ENCODE measurements at places on chromosomes 6 and 20.

- no peak for DNase-seq
These were observed 34.7 kb downstream of the KIF25 start for GRCh38 chr6:168032005-168032760.

- DNase-seq, result no peak
These were observed 69.8 kb downstream of the BTBD3 start for GRCh38 chr20:11987526-11987925.

DNA sequence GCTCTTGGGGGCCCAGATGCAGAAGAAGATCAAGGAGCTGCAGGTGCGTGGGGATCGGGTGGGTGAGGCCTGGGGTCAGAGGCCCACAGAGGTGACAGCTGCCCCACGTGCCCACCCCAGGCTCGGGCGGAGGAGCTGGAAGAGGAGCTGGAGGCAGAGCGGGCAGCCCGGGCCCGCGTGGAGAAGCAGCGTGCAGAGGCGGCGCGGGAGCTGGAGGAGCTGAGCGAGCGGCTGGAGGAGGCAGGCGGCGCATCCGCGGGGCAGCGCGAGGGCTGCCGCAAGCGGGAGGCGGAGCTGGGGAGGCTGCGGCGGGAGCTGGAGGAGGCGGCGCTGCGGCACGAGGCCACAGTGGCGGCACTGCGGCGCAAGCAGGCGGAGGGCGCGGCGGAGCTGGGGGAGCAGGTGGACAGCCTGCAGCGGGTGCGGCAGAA is 41.5 kb downstream of the MYH7B start:
- DNase-seq, result no peak

DNA sequence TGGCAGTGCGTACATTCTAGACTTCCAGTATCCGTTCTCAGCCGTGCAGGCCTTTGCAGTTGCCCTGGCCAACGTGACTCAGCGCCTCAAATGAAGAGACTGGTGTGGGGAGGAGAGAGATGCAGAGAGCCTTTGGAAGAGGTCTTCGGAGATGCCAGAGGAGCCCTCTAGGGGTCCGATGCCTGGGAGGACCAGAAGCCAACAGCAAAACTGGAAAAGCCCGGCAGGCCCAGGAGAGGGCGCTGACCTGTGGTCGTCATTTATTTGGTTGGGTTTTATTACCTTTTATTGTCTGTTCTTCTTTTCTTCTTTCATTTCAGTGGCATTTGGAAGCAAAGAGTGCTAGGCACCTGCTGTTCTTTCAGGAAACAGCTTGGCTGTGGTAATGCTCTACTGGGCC is 53.3 kb upstream of the TMEM181 start:
- DNase-seq, result no peak

DNA sequence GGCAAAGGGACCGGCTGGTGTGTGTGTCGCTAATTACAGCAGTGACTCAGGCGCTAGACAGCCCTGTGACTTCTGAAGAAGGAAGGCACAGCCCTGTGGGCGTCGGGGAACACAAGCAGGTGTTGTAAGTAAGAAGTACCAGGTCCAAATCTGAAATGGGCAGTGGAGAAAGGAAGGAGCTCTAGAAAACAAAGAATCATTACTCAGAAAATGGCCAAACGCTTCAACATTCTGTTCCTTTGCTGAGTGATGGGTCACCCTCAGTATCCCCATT is 106.8 kb downstream of the PXDC1 start:
- DNase-seq, result peak; percentile 9

DNA sequence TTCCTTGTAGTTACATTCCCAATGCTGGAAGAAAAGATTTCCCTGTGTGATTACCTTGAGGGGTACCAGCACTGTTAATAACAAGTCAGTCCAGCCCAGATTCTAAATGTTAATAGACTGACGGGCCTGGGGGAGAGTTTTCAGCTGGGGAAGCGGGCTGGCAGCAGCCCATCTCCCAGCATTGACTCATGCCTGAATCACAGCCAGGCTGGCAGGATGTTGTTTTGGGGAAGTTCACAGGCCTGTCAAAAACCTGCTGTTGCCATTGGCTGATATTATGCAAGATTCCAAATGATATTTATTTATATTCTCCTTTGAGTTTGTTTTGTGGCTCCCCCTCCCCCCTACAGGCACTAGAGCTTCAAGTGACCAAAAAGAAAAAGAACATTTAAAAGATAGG is 213.9 kb upstream of the CNR1 start:
- no peak for DNase-seq

GRCh38 chr20:62554214-62554897 is 78.6 kb upstream of the GATA5 start:
- DNase-seq, result no peak

DNA sequence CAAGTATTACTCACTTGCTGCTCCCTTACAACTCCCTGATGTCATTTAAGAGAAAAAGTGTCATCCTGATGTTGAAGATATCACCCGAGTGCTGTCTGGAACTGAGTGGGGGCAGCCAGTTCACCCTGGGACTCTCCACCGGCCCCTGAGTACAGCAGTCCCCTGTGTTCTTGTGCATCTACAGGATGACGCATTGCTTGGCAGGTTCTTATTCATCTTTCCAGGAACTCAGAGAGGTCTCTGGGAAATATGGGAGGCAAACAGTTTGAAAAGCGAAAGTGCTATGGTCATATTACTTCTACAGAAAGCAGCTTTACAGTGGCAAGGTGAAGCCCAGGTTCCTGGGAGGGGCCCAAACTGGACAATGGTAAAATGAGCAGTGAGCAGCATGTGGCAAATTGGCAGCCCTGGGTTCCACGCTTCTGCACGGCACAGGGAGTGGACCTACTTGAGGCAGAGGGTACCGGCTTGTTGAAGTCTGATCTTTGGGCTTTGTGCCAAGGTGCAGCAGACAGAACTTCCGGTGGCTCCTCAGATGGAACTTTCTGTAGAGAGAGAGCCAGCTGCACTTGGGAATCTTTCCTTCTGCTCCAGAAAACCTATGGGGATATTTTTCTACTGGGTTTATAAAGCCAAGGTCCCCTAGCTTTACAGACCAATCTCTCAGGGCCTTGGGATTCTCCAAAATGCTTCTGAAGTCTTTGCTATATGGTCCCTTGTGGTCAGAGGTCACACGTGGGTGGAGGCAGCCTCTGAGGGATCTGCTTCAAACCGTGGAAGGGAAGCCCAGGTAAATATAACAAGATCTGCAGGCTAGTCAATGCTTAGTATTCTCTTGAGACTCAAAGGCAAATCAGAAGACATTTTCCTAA is 128.3 kb downstream of the MAP3K7 start:
- DNase-seq, result no peak

DNA sequence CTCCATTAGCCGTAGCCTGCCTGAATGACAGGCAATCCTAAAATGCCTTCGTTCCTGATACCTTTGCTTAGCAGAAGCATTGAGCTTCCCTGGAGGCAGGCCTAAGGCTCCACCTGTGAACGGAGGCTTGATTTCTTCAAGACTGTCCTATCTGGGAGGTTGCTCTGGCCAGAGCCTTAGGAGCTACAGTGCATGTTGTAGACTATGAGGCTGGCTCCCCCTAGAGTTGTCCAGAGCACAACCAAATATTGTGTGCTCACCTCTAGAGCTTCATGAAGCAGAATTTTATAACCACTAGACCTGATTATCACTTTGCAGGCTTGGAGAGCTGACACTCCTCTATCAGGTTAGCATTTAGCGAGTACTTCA is 217.8 kb downstream of the MAFB start:
- no peak for DNase-seq

All from NCI-H1436 (cell line).